ENCODE measurements at places on chromosomes 2 and 18.

DNA sequence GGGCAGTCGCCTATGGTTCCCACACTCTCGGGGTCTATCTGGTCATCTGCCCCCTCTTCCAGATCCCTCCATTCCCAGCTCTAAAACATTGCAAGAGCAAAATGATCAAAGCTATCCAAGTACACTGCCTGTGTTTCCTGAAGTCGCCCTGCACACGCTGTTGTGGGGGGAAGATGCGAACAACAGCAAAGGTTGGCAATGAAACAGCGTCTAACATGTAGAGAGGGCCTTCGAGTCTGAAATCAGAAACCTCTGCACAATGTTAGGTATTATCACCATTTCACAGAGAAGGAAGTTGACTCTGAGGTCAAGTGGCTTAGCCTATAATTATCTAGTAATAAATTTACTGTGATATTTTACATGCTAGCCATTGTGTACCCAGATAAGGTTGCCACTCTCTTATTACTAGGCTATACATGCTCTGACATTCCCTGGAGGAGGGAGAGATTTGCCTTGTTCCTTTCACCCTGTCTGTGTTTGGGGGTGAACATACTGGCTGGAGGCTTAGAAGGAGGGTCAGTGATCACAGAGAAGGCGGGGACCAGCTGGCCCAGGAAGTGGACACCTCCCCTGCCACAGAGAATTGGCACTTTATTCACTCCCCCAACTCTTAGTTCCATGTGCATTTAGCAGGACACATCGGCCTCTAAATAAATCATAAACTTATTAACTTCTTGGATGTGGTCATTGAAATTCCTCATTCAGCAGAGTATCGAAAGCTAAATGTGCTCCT, 36.8 kb downstream of the KCTD1 start:
- DNase-seq: no peak

GRCh38 chr2:203437511-203437910, 97.6 kb downstream of the RAPH1 start:
- no peak for DNase-seq

DNA sequence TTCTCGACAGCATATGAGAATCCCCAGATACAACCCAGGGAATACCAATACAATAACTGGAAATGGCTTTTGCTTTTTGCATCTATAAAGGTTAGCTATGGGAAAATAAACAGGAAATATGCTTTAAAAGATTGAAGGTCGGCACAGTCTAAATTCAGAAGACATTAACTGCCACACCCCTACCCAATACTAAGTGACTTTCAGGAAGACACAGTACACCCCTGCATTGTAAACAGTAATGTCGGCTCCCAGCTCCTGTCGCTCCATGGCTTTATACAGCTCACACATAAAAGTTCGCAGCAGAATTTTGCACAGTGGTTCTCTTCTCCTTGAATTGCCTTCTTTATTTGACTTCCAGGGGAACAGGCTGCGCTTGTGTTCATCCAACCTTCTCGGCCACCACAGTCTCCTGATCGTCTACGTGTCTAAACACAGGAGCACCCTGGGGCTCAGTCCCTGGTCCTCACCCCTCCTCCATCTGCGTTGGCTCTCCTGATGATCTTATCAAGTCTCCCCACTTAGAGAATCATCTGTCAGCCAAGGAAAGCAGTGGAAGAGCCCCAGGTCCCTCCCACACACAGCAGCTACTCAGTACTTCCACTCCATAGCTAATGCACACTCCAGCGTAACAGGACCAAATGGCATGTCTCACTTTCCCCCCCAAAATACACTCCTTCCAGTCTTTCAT, 22.7 kb downstream of the CYB5A start:
- no peak for DNase-seq

- no peak for DNase-seq
These were observed 260.8 kb downstream of the TGIF1 start for GRCh38 chr18:3710712-3711301.

DNA sequence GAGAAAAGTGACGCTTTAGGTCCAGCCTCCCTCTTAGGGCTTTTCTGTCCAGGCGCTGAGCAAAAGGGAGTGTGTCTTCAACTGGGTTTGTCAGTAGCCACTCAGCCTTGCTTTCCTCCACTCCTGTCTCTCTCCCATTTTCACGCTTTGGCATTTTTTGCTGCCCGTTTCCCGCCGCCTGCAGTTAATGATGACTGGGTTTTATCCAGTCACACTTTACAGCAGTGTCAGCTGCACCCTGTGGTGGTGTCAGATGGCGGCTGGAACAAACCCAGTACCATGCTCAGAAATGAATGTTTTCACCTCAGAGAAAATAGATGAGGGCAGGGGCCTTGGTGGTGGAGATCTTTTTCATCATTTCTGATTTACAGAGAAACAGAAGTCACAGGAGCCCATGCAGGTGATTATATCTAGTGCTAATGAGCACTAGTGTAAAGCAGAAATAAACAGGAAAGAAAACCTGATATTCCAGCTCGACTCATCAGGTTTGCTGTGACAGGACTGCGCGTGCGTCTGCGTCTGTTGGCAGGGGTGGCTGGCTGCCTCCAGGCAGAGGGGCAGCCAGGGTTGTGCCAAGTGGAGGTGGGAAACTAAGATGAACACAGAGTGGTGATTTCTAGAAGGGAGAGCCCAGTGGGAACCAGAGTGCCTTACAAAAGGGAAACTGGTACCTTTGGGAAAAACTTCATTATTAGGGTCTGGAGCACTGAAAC, 139.9 kb downstream of the TANC1 start:
- no peak for DNase-seq
